Stimulated activated CD8-positive, alpha-beta memory T cell treated with anti-CD3 and anti-CD28 coated beads, Interleukin-4, amount 100 ng/mL, for 24 hours (primary cell): ENCODE measurements at places on chromosomes 1 and 21.

DNA sequence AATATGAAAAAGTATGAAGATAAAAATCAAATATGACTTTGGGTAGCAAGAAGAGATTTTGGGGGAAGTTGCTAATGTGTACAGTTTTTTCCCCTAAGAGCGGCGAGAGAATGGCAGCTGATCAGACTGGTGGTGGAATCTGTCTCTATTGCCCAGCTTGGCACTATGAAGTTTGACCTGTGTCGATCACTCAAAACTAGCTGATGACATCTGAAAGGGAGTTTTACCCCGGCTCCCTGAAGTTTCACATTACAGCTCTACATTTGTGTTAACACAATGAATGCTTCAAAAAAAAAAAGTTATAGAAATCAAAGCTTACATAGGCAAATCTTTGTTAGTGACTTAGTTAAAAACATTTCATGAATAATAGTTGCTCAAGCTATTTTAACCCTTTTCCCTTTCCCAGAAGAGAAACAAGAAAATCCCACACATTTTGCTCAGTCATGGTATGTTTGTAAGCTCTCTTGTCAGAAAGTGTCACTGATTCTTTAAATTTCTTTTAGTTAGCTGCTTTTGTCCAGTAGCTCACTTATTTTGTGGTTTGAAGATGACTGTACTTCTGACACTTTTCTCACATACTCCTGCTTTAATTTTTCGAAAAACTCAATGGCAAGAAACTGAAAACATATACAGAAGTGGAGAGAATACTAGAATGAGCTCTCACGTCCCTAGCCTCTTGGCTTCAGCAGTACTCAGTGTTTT is 41.3 kb downstream of the DYRK1A start:
- no peak for DNase-seq

GRCh38 chr1:155051777-155052398 is 772 bp downstream of the ADAM15 start:
- no peak for DNase-seq

GRCh38 chr21:42245331-42246193 is 26.6 kb downstream of the ABCG1 start:
- DNase-seq, result no peak

DNA sequence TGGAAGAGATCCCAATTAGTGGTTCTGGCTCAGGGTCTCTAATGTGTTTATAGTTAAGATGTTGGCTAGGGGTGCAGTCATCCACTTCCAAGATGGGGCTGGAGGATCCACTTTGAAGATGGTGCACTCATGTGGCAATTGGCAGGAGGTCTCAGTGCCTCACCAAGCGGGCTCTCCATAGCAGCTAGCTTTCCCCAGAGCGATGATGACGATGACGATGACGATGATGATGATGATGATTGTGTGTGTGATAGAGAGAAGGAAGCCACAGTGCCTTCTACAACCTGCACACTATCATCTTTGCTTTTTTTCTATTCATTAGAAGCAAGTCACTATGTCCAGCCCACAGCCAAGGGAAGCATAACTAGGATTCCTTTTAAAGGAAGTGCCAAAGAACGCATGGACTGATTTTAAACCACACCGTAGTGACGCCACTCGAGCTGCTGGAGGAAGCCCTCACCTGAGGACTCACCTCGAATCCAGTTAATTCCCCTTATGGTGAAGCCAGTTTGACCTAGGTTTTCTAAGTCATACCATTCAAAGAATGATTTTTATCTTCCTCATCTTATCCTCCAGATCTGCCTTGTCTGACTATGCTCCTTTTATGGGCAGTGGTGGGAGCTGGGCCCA is 49.4 kb downstream of the SRRM1 start:
- no peak for DNase-seq

- no peak for DNase-seq
These were observed 62.3 kb upstream of the RUNX1 start for GRCh38 chr21:35111321-35111930.

GRCh38 chr1:192506741-192507155 is 68.8 kb upstream of the RGS1 start:
- DNase-seq, result no peak

DNA sequence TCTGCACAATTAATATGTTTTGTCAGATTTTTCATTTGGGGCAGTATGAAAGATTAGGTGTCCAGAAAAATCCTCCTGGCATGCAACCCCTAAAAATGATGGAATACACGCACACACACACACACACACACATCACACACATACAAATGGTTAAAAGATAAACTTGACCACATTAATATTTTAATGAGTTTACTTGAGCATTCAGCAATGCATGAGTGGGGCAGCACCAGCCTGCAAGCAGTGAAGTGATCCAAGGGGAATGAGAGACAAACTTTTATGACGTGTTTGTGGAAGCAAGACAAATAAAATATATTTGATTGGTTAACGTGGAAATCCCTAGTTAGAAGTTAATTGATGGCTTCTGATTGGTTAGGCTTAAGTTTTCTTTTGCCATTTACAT is 29.1 kb upstream of the SOAT1 start:
- no peak for DNase-seq

GRCh38 chr1:181079920-181080319 is 8.6 kb upstream of the IER5 start:
- DNase-seq, result no peak

GRCh38 chr1:30360281-30360680 is 363.1 kb downstream of the MATN1 start:
- no peak for DNase-seq

GRCh38 chr1:67143966-67144365 is 9.2 kb upstream of the C1orf141 start:
- no peak for DNase-seq

DNA sequence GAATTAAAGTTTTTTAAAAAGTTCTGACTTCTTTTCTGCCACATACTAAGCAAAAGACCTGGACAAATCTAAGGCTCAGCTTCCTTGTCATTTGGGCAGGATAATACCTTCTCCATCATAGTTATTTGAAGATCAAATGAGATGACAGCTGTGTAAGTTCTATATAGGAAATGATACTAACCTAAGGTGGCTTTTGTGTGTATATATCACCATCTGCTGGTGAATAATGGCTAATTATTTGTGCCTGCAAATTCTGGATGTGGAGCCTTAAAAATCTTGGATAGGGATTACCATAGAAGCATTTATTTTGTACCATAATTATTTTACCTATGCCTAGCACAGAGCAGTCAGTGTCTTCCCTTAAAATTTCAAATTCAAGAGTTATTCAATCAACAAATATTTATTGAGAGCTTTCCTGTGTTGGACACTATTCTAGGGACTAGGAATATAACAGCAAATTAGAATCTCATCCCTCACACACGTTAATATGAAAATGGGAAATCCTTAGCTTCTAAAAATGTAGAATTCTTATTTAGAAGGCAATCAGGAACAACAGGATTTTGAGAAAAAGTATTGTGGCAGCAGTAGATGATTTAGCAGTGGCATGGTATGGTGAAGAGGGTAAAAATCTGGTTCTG is 89.8 kb downstream of the TMEM200B start:
- DNase-seq, result no peak

GRCh38 chr1:111302374-111302773 is 11.7 kb downstream of the CHIA start:
- DNase-seq, result no peak
